Gastroesophageal sphincter (tissue), 4 donors: ENCODE measurements at places on chromosomes 6 and 20. TPM values are rescaled to one million over a fixed set of nuclear protein-coding genes. Genes with fewer than 3 reads are reported as not detected.

RBPJL gene
- total RNA-seq = not detected

- ATAC-seq = peak; percentile 27
These were observed 114.3 kb downstream of the DST start for GRCh38 chr6:56528412-56528841.

- no peak for ATAC-seq
These were observed 39.5 kb upstream of the PREP start for GRCh38 chr6:105442369-105442768.

DNA sequence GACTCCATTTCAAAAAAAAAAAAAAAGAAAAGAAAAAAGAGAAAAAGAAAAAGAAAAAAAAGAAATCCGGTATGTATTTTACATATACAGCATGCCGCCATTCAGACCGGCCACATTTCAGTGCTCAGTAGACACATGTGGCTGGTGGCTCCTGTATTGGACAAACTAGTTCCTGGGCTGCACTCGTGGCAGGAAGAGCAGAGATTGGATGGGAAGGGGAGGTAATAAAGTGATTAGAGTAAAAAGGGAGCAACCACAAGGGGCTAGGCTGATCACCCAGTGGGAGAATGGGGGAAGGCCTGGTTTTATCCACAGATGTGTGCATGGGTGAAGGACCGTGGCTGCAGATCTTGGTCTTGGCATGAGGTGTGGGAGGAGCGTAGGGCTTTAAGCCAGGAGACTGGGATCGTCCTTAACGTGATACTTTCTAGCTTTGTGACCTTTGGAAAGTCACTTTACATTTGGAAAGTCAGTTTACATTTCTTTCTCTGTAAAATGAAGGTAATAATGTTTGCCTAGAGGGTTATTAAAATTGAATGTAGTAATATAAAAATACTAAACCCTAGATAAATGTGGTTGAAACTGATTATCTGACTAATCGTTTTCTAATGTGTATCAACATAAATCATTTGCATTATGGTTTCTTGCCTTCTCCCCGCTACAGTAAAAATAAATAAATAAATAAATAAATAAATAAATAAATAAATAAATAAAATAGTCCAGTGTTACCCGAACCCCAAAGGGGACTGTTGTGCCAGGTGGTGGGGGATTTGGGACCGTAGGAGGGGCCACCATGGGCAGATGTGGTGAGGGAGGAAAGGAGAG, 869 bp upstream of the TRIM15 start:
- no peak for ATAC-seq

DNA sequence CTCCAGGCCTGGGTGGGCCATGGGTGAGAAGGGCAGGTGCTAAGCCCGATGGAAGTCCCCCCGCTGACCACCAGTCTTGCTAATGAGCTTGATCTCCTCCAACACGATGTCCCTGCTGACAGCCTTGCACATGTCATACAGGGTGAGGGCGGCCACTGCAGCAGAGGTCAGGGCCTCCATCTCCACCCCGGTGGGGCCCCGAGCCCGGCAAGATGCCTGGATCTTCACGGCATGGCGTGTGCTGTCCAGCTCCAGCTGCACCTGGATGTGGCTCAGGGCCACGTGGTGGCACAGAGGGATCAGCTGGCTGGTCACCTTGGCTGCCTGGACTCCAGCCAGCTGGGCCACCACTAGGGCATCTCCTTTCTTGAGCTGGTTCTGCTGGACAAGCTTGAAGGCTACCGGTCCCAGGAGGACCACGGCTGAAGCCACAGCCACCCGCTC, 27.9 kb downstream of the MOCS1 start:
- ATAC-seq = no peak
